NCI-H1930 (cell line): ENCODE measurements at places on chromosomes 7 and 10.

- no peak for DNase-seq
These were observed 94.9 kb downstream of the GLI3 start for GRCh38 chr7:42142089-42142488.

GRCh38 chr10:27826369-27826768 is 80.8 kb upstream of the MKX start:
- no peak for DNase-seq

DNA sequence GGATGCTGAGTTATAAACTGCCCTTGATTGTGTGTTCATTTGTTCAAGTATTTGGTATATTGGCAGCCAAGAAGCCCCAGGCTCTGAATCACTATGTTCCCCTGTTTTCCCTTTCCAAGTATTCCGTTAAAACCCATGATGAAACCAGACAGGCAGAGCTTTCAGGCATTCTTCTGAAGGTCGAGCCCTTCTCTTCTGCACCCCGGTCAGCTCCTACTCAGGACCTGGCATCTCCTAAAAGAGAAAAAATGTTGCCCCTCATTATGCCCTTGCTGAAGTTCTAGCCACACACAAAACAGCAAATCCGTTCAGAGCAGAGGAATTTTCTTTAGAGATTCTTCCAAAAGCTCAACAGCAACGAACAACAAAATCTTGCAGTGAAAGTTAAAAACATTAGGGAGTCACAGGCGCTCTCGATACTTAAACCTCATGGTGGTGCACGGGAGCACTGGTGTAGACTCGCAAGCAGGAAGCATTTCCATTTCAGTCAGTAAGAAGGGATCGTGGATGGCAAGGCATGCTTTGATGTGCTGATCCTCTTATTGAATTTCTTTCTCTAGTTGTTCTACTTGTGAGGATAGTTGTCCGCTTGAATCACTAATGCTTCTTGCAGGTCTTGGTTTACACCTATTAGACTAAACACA is 264.9 kb downstream of the SKIDA1 start:
- no peak for DNase-seq

GRCh38 chr7:43148161-43148731 is 35.8 kb downstream of the HECW1 start:
- DNase-seq, result no peak

DNA sequence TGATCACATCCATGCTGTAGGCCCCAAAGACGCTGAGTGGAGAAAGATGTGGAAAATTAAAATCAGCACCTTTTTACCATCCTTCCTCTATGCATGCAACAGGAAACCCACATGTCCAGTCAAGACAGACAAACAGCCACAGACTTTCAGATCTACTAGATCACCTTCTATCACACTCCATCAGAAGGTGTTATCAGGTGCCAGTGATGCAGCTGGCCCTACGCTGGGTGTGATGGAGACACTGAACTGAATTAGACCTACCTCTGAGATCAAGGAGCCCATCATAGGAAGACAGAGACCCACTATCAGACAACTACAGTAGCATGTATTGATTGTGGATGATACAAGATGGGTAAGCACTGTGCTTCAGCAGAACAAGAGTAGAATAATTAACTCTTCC is 15.5 kb downstream of the CYP3A4 start:
- no peak for DNase-seq
